ENCODE measurements at places on chromosomes 1 and 21. TPM values are rescaled to one million over a fixed set of nuclear protein-coding genes. Genes with fewer than 3 reads are reported as not detected.

Gene FBXO28
- total RNA-seq, result 26.5 TPM

Gene ASPM
- total RNA-seq, result 0.37 TPM

Gene NBPF10
- total RNA-seq, result 3.4 TPM

Gene FMO5
- total RNA-seq, result 2.4 TPM

GRCh38 chr1:99950486-99950885, 19.3 kb upstream of the SLC35A3 start:
- DNase-seq, result no peak

- peak; percentile 36 for DNase-seq
Observed at GRCh38 chr1:44632598-44632997, 41.7 kb downstream of the TMEM53 start.

DNA sequence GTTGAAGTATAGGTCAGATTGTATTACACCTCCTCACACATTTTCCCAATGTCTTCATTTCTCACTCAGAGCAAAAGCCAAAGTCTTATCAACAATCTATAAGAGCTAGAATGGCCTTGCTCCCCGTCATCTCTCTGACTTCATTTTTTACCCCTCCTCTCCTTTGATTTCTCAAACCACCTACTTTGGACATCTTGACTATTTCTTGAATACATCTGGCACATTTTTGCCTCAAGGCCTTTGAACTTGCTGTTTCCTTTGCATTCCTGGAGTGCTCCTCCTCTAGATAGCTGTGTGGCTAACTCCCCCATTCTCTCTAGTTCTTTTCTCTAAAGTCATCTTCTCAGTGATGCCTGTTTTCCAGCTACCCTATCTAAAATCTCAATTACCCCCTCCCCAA, 7.2 kb upstream of the XCL2 start:
- no peak for DNase-seq
